HuH-7 (cell line): ENCODE measurements at places on chromosomes 1 and 21.

- DNase-seq = no peak
Observed at GRCh38 chr1:154485106-154485505, 16.9 kb upstream of the TDRD10 start.

GRCh38 chr1:203346060-203346768 lies 4.7 kb downstream of the FMOD start:
- no peak for DNase-seq

DNA sequence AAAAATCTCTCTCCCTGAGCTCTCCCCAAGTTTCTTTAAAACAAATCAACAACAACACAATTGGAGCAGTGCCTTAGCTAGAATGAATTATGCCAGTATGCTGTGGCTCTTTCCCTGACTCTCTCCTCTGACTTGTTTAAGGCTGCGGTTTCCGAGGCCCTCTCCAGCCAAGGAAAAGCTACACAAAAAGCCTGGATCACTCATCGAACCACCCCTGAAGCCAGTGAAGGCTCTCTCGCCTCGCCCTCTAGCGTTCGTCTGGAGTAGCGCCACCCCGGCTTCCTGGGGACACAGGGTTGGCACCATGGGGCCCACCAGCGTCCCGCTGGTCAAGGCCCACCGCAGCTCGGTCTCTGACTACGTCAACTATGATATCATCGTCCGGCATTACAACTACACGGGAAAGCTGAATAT lies 1.9 kb downstream of the S1PR1 start:
- DNase-seq = peak; percentile 77

DNA sequence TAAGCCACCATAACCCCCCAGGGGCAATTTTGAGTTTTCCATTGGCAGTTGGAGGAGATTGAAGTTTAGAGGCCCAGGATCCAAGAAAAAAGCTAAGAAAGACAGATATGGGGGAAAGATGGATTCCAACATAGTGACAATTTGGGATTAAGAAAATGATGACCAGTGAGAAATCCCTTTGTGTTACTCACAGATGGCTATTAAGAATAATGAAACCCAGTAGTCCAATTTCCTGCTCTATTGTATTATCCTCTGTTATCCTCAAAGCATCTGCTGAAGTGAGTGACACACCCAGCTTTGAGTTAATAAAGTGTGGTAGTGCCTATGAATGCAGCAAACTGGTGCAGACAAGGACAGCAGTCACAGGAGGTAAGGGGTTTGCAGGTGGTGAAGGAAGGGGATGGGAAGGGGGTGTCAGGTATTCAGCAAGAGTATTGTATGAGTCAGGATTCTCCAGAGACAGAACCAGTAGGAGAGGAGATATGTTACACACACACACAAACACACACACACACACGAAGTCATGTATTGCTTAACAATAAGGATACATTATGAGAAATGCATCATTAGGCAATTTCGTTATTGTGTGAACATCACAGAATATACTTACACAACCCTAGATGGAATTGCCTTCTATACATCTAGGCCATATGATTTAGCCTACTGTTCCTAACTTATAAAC lies 112.4 kb upstream of the VANGL1 start:
- DNase-seq = no peak

GRCh38 chr1:156281693-156282478 lies 739 bp downstream of the SMG5 start:
- DNase-seq = peak; percentile 42

- DNase-seq = no peak
Observed at GRCh38 chr21:38183961-38184360, 72.8 kb upstream of the KCNJ15 start.

DNA sequence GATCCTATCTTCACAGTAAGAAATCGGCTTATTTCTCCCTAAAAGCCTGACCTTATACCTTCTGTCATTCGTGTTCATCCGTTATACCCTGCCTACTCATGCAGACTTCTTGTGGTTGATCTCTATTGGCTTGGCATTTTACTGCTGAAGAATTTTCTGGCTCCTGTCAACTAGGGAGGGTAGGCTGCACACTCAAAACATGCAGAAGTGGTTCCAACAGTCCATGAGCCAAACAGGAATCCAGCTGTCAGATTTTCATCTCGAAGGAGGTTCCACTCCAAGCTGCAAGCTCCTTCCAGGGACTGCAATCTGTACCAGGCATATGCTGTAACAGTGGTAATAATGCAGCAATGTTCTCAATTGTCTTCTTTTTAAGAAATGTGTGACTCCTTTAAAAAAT lies 10.1 kb downstream of the DNAJC11 start:
- DNase-seq = no peak

GRCh38 chr1:47699492-47700235 lies 261.8 kb downstream of the FOXD2 start:
- DNase-seq = no peak

- DNase-seq = no peak
Observed at GRCh38 chr21:26366781-26367180, 196.2 kb upstream of the APP start.

GRCh38 chr1:73701826-73702225 lies 496.1 kb downstream of the LRRIQ3 start:
- DNase-seq = no peak

DNA sequence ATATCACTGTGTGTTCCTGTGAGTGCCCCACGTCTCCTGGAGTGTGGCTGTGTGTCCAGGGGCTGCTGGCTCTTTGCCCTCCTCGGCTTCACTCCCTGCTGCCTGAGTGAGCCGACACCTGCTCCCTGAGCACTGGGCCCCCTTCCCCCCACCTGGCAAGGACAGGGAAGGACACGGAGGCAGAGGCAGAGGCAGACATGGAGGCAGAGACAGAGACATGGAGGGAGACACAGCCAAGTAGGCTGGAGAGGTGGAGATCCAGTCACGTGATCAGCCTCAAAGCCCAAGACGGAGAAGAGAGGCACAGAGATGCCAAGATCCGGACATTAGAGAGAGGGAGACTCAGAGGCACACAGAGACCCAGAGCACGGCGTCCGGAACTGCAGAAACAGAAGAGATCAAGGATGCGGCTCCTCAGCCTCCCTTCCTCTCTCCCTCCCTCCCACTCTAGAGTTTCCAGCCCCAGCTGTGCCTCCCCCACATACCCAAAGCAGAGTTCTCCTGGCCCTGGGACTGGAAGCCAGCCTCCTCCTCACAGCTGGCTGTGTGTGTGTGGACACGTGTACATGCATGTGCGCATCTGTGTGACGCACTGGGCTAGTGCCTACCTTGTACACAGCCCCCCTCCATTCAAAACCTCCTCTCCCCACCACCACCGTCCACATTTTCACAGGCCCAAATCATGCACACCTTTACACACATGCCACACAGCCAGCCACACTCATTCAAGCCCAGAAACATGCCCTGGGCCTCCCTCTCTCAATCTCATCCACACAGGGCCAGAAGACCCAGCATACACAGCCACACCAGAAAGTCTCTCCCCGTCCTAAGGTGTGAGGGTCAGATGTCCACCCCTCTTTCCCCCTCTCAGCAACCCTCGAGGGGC lies 39.1 kb upstream of the WASF2 start:
- no peak for DNase-seq

DNA sequence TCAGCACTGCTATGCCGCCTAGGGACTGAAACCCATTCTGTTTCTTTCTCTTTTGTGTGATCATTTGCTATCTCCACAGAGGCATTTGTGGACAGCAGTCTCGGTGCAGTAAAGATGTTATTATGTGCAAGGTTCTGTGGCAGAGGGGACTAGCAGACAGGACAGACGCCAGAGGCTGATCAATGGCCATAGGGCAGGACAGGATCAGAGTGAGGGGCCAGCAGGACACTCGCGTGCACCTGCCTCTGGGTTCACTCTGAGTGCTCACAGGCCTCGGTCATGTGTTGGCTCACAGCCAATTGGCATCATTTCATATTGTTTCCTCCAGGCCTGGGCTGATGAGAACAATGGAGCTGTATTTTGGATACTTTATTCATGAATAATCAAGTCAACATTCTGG lies 212.6 kb downstream of the TGFB2 start:
- no peak for DNase-seq

- DNase-seq = no peak
Observed at GRCh38 chr1:201260236-201260590, 23.1 kb upstream of the PKP1 start.

DNA sequence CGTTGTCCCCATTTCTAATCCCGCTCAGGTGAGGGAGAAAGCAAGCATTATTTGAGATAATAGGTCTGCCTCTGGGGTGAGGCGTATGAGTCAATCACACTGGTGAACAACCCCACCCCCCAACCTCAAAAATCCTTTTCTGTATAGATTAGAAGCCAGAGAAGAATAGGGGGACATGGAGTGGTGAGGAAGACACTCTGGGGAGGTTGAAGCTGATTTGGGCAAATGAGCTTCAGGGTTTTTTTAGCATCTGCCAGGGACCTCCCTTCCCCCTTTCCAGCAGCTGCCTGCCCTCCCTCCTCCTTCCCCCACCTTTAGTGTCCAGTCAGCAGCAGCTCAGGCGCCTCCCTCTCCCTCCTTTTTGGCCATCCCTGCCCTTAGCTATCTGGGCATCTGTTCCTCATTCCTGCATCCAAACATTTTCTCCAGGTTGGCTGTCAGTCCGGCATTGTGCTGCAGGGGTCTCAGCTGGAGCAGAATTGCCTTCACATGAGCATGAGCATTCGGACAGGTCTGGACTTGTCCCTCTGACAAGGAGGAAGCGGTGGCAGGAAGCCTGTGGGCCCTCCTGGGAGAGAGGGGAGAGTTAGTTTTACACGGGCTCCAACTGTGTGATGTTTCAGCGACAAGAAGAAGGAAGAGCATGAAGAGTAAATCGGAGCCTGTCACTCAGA lies 30.8 kb upstream of the PTGFRN start:
- no peak for DNase-seq

DNA sequence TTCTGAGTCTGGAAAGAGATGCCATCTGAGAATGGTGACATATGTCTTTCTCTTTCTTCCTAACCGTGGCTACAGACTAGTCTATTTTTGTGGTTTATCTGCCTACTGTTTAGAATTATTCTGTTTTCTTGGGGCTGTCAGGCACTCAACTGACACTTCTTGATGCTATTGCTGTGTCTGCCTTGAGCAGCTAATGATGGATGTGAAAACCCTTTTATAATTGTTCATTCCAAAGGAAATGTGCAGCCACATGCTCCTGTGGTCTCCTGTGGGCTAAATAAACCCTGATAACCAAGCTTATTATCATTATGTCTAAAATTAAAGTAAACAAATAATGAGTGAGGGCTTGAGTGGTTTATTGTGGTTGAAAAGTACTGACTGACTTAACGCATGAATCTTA lies 52.7 kb upstream of the CXADR start:
- no peak for DNase-seq

DNA sequence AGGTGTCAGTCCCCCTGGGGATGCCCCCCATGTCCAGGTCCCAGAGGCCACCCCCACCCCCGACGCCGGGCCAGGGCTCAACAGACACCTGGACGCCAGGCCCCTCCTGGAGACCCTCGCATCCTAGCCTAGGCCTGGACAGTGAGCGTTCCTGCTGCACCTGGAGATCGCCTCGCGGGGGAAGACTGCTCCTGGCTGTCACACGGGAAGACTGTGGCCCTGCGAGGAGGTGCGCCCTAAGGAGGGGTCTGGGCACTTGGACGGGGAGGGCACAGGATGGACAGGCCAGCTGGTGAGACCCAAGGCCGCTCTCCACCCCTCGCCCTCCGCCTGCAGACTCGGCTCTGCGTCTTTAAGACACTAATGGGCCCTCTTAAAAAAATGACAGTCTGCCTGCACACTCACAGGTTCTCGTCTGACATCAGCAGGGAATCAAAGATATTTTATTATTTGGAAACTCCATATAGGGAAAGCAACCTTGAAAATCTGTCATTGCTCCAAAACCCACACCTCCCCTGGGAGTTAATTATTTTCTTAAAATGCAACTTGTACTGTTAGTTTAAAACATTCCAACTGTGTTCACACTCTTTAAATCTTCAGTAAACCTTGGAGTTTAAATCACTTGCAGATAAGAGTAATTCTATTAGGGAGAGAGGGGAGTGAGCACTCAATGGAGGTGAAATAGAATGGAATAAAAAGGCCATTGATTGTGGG lies 45.6 kb upstream of the ACTRT2 start:
- no peak for DNase-seq

- peak; percentile 65 for DNase-seq
Observed at GRCh38 chr1:155107309-155108264, 20.1 kb upstream of the EFNA1 start.

DNA sequence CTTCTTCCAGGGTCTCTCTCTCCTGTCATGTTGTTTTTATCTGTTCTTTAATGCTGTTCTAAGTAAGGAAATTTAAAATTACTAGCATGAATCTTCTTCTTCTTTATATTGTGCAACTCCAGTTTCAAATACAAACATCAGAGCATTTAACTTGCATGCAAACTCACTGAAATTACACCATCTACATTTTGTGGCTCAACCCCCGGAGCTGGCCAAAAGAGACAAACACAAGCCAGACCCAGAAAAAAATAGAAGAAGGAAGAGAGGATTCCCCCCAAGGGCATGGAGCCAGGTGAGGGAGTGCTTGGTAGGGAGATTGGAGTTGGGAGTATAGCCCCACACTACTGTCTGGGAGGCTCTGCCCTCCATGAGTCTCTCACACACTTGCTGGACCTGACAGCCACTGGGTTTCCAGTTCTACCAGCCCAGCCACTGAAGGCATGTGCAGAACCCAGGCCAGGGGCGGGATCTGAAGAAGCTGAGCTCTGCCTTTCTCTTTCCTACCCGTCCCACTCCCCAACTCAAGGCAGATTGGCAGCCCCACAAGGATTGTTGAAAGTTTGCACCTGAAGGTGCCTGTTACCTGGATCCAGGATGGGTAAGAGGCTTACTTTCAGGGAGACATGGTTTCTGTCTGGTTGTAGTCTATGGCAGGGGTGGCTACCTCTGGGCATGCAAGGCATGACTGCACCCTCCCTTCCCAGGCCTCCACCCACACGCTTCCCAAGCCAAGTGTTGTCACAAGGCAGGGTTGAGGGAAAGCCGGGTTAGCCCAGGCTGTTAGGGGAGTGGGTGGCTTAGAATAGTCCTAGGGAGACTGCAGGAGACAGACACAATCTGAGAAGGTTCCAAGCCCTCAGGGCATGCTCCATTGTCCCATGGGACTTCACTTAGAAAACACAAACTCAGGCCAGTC lies 297.2 kb downstream of the TGFB2 start:
- no peak for DNase-seq

DNA sequence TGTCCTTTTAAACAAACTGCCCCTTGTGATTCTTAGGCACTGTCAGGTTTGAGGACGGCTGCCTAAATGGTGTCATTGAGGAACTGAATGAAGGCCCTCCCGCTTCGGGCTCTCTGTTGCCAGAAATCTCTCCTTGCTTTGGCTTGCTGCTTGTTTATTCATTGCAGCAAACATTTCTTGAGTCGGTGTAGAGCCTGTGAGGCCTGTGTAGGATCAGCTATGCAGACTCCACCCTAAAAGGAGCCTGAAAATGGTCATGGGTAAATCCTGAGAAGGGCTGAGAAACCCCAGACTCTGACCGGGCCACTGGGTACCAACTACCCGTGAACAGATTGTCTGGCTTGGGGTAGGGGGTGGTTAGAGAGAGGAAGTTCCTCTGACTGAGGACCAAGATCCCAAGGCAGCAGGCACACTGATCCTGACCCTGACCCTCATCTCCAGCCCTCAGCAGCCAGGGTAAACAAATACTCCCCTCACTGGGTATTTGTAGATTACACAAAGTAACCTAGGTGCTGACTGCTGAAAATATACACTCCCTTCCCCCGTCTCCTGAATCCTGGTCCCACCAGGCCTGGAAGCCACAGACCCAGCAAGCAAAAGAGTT lies 3.1 kb downstream of the IL6R start:
- DNase-seq = peak; percentile 77
